Adrenal gland (tissue), 19 donors: ENCODE measurements at places on chromosomes 1 and 21. TPM values are rescaled to one million over a fixed set of nuclear protein-coding genes. Genes with fewer than 3 reads are reported as not detected.
A peak's percentile ranks its signal among the peaks of the same experiment; 100 is the strongest.

- no peak overlapping the region for H3K4me3 ChIP-seq
- no peak overlapping the region for H3K27ac ChIP-seq
- H3K27me3 ChIP-seq, result no peaks in the 10 kb centered on the region
- no peaks in the 10 kb centered on the region for H3K4me1 ChIP-seq
- DNase-seq, result no peak
- no peaks in the 10 kb centered on the region for H3K36me3 ChIP-seq
Observed at GRCh38 chr1:27161594-27161993, 6.7 kb upstream of the SLC9A1 start.

The RWDD3 gene
- total RNA-seq, result 14.8 TPM

DNA sequence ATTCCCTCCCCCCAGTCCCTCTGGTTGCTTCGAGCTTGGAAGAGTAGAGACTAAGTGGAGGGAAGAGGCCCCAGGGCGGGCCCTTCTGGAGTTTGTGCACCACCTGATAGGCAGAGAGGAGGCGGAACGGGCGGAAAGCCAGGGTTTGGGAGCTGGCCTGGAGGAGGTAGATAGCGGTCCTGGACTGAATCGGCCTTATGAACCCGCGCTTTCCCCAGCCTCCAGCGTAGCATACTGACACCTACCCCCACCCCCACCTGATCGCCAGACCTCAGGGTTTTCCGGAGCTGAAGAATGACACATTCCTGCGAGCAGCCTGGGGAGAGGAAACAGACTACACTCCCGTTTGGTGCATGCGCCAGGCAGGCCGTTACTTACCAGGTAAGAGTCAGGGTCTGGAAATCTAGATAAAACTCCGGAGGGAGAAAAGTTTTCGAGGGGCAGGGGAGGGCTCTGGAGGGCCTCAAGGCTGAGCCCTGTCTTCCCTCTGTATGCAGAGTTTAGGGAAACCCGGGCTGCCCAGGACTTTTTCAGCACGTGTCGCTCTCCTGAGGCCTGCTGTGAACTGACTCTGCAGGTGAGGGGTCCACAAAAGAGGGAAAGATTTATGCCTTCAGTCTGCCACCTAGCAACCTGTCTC, 705 bp downstream of the UROD start:
- H3K4me3 ChIP-seq, result peak overlapping the region; percentile 46
- no peaks in the 10 kb centered on the region for H3K27me3 ChIP-seq
- peaks cover 31% of the 10 kb centered on the region for H3K36me3 ChIP-seq
- peak; percentile 94 for DNase-seq

The KRTAP21-2 gene
- not detected for total RNA-seq

- H3K27ac ChIP-seq, result no peak overlapping the region
- H3K27me3 ChIP-seq, result no peaks in the 10 kb centered on the region
- DNase-seq, result no peak
- no peak overlapping the region for H3K4me3 ChIP-seq
Observed at GRCh38 chr1:223109581-223110026, 33.4 kb downstream of the TLR5 start.

DNA sequence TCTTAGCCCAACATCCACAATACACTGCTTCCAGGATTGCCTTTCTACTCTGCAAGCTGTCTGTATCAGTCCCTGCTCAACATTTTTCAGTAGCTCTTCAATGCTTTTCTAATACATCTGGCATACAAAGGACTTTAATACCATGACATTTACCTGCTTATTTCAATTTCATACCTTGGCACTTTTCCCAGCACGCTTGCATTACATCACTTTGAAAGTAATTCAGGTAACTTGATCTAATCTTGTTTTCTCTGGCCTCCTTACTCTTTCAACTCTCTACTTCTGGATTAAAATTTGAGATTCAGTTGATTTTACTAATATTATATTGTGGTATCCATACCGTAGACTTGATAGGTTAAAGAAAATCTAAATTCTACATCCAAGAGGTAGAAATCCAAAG, 103.0 kb downstream of the PTGS2 start:
- no peak for DNase-seq
- peaks cover 8% of the 10 kb centered on the region for H3K4me1 ChIP-seq
- H3K27me3 ChIP-seq, result no peaks in the 10 kb centered on the region
- H3K4me3 ChIP-seq, result no peak overlapping the region
- H3K36me3 ChIP-seq, result no peaks in the 10 kb centered on the region
- H3K27ac ChIP-seq, result no peak overlapping the region

The UBE2G2 gene
- 68.3 TPM for total RNA-seq
